ENCODE measurements at places on chromosomes 4 and X. TPM values are rescaled to one million over a fixed set of nuclear protein-coding genes. Genes with fewer than 3 reads are reported as not detected.

GRCh38 chrX:78800114-78800513, 52.6 kb downstream of the LPAR4 start:
- DNase-seq = no peak

The FGFBP1 gene
- 0.86 TPM for total RNA-seq

- no peak for DNase-seq
These were observed 195.0 kb upstream of the CLNK start for GRCh38 chr4:10879411-10880110.

DNA sequence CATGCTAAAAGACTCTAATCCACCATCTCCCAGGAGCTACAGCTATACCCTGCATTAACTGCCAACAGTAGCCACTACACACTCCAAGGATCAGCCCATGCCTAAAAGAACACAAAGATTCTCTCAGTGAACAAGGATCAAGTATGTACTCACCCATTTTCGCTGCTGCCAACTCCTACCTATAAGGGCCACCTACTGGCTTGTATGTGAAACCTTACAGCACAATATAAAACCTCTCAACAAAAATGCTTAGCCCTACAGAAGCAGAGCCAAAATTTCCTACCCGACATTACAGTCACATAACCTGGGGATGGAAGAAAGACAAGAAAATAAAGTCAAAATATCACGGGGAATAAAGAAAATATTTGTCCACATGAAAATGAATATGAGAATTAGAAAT, 562.8 kb upstream of the POU3F4 start:
- no peak for DNase-seq

The KLHL15 gene
- total RNA-seq = 9.4 TPM

The SYNPO2 gene
- total RNA-seq = 0.11 TPM

GRCh38 chrX:124440695-124441094, 94.3 kb downstream of the SH2D1A start:
- no peak for DNase-seq

DNA sequence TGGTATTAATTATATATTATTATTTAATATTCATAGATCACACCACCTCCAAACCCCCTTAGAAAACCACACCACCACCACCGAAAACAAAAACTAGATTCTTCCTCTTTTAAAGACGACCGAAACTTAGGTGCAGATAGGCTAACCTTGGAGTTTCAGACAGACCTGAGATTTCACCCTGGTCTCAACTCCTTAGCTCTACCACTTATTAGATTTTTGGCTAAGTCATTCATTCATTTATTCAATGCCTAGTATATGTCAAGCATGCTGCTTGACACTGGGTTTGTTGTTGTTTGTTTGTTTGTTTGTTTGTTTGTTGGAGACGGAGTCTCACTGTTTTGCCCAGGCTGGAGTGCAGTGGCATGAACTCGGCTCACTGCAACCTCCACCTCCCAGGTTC, 9.5 kb upstream of the BMP2K start:
- DNase-seq = no peak

The NSUN7 gene
- 0.51 TPM for total RNA-seq

The BEX1 gene
- 37.9 TPM for total RNA-seq

DNA sequence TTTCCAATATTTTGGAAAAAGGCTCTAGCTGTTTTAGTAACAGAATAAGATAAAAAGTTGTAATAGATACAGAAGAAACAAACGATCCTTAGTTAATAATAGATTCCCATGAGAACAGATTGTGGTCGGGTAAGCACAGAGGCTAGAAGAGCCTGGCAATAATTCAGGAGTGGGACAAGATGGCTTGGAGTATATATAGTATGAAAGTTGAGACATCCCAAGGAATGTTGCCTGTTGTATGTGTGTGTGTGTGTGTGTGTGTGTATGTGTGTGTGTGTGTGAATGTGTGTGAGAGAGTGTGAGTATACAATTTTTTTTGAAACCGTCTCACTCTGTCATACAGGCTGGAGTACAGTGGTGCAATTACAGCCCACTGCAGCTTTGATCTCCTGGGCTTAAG, 150.7 kb downstream of the PDGFC start:
- no peak for DNase-seq

- DNase-seq = no peak
These were observed 208.6 kb upstream of the SFRP2 start for GRCh38 chr4:153997516-153997915.

DNA sequence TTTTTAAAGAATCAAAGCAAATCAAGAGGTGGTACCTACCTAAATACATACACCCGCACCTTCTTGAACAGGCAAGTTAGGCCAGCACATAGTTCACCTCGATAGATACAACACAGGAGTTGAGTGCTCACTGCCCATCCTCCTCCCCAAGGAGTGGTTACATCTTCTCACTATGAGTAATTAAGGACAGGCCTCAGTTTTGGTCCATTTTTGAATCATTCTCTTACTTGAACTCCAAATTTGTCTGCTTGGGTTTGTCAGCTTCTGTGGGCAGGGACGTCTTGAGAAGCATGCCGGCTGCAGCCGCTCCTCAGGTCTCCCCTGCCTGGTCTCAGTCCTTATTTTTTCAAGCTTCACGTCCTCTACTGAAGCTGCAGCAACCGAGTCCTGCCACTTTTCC, 190.6 kb upstream of the RBPJ start:
- DNase-seq = no peak

GRCh38 chrX:53080628-53081580, 1.3 kb upstream of the TSPYL2 start:
- DNase-seq = no peak

DNA sequence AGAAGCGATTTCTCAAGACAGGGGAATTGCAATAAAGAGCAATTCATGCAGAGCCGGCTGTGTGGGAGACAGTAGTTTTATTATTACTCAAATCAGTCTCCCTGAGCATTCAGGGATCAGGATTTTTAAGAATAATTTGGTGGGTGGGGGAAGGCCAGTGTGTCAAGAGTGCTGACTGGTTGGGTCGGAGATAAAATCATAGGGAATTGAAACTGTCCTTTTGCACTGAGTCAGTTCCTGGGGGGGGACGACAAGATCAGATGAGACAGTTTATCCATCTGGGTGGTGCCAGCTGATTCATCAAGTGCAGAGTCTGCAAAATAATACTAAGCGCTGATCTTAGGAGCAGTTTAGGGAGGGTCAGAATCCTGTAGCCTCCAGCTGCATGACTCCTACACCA, 502.4 kb downstream of the NLGN4X start:
- no peak for DNase-seq

The ADGRG4 gene
- not detected for total RNA-seq

DNA sequence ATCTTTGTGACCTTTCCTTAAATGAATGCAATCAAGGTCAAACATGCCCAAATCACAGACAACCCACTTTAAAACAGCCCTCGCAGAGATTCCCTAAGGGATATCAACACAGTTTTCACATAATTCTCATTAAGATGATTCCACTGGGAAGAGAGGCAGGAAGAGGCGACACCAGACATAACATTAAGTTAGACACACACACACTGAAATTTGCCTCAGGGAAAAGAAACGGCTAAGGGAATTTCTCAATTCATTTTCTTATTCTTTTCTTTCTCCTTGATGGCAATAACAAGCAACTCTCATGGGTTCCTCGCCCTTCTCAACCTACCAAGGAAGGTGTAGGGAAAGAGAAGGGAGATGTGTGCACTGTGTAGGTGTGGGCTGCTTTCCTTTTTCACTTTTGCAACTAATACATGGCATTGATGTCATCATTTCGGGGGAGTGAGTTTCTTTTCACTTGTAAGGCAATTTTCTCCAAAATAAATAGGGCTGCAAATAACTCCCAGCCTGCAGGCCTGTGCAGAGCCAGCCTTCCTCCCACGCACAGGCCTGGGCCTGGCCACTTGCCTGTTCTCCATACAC, 41.4 kb downstream of the SOD3 start:
- no peak for DNase-seq

GRCh38 chr4:11480683-11481082, 52.0 kb upstream of the HS3ST1 start:
- no peak for DNase-seq

DNA sequence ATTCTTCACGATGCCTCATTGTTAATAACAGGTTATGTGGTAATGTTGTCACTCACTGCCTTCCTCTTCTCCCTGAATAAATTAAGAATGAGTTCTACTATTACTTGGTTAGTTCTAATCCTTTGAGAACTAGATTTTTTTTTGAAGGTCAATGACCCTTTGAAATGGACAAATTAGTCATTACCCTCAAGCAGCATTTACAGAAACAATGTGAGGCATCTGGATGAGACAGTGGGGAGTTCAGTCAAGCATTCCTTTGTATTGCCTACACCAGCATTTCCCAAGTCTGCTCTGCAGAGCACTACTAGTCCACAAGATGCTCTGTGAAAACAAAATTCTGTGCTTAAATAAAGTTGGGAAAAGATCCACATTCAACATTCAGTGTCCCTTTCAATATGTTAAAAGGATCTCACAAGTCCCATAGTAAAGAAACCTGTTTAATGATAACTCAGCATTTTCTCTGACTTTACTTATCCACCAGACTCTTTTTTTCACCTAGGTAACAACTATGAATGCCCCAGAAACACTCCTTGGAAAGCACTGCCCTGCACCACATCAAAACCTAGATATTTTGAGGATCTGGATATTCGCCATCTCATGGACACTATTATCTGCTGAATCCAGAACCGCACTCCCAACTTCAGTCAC, 60.6 kb downstream of the CHRDL1 start:
- no peak for DNase-seq

The MAD2L1 gene
- total RNA-seq = 83.2 TPM

DNA sequence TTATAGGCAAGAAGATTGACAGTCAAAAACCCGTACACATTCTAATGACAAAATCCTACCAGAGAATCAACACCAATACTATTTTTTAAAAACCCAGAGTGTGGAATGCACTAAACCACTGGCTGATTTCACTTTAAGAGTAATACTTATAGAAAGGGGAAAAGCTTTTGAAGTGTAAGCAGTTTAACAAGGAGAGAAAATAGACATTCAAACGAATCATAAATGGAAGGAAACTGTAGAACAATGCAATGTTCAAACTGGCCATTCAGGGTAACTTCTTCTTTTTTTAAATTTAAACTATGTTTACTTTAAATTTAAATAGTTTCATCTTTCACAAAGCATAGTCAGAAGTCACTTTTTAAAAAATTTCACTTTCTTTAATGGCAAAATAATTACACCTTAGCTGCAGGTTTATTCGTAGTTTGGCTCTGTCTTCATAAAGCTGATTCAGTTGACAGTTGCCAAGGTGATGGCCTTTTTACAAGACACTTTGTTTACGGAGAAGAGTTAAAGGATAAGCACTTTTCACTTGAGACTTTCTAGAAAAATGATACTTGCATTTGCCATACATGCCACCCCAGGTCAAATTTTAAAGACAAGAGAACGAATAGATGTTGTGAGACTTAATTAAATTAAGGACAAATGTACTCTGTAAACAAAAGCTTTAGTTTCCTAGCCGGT, 82.4 kb upstream of the KLF3 start:
- DNase-seq = no peak

The UGT8 gene
- 13.0 TPM for total RNA-seq

DNA sequence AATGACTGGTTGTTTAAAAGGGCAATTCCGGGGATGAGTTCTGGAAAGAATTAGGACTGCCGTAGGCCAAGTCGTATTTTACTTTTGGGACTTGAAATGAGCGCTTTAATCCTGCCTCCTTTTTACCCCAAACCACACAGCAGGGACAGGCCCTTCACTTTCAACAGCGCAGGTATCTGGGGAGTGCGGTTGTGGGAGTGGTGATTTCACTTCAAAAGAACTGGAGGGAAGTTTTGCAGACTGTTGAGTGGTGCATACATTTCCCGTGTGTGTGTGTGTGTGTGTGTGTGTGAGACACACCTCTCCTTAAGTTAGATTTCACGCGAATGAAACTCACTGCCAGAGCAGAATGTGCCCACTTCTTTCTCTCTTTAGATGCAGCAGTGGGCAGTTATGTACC, 2.8 kb downstream of the NHS start:
- DNase-seq = no peak

GRCh38 chr4:8831221-8832112, 40.2 kb downstream of the HMX1 start:
- no peak for DNase-seq

DNA sequence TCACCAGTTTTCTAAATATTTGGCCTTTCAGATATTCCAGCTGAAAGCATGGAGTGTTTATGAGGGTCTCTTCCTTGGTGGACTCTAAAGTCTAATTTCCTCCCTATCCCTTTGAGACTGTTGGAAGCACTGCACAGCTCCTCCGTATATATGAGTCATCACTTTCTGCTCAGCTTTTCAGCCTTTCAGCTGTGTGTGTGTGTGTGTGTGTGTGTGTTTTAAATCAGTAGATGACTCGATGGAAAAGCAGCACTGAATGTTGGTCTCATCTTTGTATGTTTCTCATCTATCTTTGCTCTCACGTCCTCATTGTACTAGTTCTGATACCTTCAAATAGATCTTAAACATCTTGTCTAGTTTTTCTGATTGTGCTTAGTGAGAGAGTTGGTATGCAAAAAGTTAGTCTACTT, 81.6 kb downstream of the ZFX start:
- peak; percentile 35 for DNase-seq
